ENCODE measurements at places on chromosomes 3 and 15.

DNA sequence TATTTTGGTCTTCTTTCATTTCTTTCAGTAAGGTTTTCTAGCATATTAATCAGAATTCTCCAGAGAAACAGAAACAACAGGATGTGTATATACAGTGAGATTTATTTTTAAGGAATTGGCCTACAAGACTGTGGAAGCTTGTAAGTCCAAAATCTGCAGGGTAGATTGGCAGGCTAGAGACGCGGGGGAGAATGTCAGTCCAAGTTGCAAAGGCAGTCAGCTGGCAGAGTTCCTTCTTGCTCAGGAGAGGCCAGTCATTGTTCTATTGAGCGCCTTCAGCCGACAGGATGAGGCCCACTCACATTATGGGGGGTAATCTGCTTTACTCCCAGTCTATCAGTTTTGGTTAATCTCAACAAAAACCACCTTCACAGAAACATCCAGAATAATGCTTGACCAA, 133.4 kb upstream of the UBE3A start:
- no peak for DNase-seq

- DNase-seq, result no peak
Observed at GRCh38 chr3:2334921-2335320, 236.3 kb downstream of the CNTN4 start.

- no peak for DNase-seq
Observed at GRCh38 chr3:155488671-155489070, 195.2 kb upstream of the STRIT1 start.

DNA sequence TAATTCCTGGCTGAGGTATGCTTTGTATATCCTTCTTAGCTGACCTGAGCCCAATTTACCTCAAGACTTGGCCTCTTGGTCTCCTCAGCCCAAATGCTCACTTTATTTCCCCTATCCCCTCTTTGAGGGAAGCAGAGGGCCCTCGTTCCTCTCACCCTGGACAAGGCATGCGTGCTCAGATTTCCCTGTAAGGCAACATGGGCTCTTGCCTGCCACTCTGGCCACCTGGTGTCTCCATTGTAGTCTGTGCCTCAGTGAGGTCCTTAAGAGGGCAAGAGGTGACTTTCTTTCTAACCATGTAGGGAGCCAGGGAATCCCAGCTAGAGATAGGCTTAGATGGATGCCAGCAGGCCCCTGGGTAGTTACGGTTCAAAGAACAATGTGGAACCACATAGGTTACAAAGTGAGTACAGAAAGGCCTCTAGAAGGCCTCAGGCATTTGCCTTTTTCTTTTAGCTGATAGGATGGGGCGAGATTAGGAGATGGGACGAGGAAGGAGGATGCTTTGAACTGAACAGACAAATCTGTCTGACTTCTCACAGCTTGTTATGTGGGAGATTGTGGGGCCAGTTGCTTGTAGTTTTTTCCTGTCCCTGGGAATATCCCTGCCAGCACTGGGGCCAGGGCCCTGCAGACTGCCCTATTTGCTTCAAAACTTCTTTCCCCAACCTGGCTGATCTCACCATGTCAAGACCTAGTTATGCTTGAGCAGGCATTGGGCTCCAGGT, 1.1 kb upstream of the INTS14 start:
- no peak for DNase-seq

GRCh38 chr15:65040461-65040860, 4.7 kb upstream of the SLC51B start:
- DNase-seq, result no peak

Data from heart left ventricle (tissue), 16 donors.